Aorta (tissue), 5 donors: ENCODE measurements at places on chromosomes 2 and 18. TPM values are rescaled to one million over a fixed set of nuclear protein-coding genes. Genes with fewer than 3 reads are reported as not detected.

DNA sequence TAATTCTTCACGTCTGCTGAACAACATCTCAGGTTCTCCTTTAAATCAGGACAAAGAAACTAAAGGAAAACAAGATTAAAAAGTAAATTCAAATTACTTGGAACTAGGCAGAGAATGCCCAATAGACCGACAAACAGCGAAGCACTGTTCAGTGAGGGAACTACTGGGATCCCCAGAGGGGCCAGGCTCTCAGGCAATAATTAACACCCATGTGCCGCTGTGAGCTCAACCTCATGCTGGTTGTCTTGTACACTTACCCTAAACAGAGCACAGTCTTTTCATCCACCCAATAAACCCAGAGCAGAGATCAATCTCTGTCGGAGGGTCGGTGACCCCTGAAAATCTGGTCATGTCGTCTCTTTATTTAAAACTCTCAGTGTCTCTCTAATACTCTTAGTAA, 229.9 kb upstream of the CRIM1 start:
- no peak for DNase-seq

DNA sequence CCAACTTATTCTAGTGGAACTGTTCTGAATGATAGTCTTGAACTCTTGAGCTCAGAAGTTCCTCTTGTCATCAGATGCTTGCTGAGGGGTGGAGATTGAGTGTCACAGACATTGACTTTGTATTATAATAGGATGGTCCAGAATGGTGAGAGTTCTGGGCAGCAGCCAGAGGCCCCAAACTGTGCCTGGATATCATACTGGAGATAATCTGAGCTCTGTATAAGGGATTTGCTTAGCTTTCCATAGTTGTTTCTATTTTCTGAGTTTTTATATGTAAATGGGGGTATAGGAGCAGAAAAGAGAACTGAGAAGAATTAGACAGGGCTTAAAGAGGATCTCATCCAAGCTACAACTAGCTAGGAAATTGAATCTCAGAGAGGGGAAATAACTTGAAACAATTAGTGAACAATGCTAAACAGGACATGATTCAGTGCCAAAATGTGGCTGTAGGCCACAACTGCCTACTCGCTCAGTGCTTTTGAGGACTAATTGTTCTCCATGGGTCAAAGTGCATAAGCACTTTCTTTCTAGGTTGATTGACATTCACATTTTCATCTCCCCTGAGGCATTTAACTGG, 10.1 kb upstream of the LCLAT1 start:
- no peak for DNase-seq

GRCh38 chr2:44742057-44742456, 199.4 kb upstream of the SIX3 start:
- DNase-seq, result no peak

GRCh38 chr2:181977661-181978350, 7.8 kb upstream of the PPP1R1C start:
- DNase-seq, result no peak

DNA sequence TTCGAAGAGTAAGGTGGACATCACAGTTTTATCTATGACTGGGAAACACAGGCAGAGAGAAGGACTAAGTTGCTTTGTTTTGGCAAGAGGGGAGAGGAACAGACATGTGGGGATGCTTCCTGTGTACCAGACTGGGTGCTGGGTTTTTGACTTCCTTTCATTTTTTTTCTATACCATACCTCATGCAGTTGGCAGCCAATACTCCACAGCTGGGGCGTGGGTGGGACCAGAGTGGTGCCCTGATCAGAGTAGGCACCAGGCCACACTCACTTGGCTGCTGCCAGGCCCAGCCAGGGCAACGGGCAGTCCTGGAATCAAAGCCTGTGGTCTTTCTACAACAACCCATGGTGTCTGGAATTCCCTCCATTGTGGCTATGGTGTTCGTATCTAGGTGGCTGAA, 45.2 kb downstream of the SH3RF3 start:
- DNase-seq, result peak; percentile 78

- no peak for DNase-seq
Measured at GRCh38 chr2:6784291-6784690, 81.4 kb downstream of the CMPK2 start.

- DNase-seq, result no peak
Measured at GRCh38 chr2:215841175-215841816, 172.1 kb downstream of the MREG start.

CFAP65 gene
- polyA plus RNA-seq, result 0.15 TPM

WDSUB1 gene
- polyA plus RNA-seq, result 9.6 TPM

MC2R gene
- not detected for polyA plus RNA-seq

IL1RL2 gene
- polyA plus RNA-seq, result 0.54 TPM
